ENCODE measurements at places on chromosomes 4 and X.

DNA sequence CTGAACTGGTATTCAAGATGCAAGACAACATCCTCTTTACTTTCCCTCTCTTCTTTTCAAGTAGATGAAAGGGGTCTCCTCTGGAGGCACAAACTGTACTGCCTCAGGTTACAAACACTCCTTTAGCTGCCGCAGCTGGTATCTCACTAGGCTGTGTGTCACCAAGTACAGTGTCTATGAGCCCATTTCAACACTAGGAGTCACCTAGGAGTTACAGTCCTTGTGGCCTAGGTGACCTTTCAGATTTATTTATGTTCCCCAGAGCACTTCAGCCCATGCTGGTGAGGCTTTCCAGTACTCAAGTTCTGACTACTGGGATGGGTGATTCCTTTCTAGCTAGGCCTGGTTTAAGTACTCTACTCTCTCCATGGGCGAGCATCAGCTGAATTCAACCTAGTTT, 32.4 kb upstream of the TMLHE start:
- DNase-seq: no peak

DNA sequence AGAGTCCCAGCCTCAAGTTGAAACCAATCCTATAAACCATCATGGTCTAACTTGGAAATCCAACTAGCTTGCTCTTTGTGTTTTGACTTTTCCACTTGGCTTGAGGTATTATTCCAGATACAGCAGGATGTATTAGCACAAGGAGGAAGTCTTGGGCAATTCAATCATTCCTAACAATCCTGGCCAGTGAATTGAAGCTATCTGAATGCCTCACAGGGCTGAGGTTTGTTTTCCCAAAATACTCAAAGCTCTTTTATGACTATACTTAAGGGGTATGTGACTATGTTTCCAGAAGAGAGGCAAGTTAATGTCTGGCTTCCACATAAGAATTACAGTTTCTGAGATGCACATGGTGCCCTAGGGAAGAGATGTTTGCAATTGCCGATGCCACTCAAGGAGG, 66.8 kb upstream of the SH3RF1 start:
- no peak for DNase-seq

GRCh38 chrX:85569686-85570085, 190.2 kb upstream of the POF1B start:
- DNase-seq: peak; percentile 38

GRCh38 chrX:120534413-120535205, 26.2 kb downstream of the CUL4B start:
- no peak for DNase-seq

DNA sequence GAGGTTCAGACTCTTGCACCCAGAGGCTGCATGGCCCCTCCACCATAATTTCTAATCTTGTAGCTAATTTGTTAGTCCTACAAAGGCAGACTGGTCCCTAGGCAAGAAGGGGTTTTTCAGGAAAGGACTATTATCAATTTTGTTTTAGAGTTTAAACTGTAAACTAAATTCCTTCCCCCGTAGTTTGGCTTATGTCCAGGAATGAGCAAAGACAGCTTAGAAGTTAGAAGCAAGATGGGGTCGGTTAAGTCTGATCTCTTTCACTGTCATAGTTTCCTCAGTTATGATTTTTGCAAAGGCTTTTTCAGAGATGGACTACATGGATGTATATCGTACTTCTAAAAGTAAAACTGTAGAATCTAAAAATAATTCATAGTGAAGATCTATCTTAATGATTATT, 258.1 kb upstream of the IL1RAPL1 start:
- no peak for DNase-seq

DNA sequence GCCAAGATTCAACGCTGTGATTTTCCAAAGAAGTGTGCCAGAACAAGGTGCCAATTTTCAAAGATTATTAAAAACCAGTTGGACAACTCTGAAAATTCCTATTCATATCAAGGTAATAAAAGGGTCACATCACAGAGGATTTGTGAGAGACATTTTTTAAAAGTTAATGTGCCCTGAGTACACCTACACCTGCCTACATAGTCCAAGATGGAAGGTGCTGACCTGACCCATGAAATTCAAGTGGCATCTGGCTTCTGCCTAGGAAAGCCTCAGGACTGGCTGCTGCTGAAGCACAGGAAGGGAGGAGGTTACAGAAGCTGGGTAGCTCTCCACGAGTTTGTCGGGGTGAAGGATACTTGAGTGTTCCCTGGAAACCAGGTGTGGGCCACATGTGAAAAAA, 11.4 kb upstream of the ARSJ start:
- no peak for DNase-seq

GRCh38 chrX:111431001-111431400, 19.0 kb upstream of the DCX start:
- peak; percentile 85 for DNase-seq

- DNase-seq: no peak
Observed at GRCh38 chr4:13766761-13767540, 139.4 kb upstream of the BOD1L1 start.

GRCh38 chrX:57607295-57608187, 15.7 kb downstream of the ZXDB start:
- no peak for DNase-seq

- no peak for DNase-seq
Observed at GRCh38 chrX:155313766-155314165, 20.6 kb downstream of the CLIC2 start.

GRCh38 chrX:1883772-1884171, 268.9 kb downstream of the ASMT start:
- DNase-seq: no peak

DNA sequence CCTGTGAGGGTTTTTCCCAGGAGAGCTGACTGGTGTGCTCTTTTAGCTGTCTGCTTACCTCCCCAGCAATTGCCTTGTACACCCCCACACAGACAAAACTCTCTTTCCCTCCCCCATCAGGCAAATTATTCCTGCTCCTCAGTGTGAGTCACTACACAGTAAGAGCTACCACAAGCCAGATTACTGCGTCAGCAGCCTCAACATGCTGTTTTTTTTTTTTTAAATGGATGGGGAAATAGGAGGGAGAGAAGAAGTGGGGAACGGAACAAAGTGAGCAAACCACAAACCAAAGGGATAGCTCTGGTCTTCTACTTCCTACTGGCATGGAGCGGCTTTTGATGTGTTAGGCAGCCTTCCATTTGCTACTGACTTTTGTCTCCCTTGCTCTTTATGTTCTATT, 107.5 kb upstream of the ACSL4 start:
- no peak for DNase-seq

DNA sequence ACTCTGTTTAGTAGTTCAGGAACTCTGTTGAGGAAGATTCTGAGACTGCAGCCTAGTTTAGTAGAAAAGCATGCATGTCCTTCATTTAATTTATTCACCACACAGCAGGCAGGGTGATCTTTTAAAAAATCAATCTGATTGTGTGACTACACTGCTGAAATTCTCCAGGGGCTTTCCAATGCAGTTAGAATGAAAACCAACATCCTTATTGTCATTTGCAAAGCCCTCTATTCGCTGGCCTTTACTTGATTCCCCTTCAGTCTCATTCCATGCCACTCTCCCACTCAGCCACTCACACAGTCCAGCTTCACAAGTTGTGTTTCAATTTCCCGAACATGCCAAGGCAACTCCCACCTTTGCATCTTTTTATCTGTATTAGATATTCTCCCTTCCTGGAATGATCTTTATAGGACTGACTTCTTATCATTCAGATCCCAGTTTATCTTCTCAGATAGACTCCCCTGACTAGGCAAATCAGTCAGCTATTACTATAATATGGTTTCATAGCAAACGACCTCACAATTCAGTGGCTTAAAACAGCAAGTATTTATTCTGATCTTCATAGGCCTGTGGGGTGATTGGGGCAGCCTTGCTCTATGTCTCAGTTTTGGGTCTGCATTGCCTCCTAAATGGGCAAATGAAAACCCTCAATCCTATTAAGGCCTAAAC, 21.3 kb upstream of the FTHL17 start:
- no peak for DNase-seq

DNA sequence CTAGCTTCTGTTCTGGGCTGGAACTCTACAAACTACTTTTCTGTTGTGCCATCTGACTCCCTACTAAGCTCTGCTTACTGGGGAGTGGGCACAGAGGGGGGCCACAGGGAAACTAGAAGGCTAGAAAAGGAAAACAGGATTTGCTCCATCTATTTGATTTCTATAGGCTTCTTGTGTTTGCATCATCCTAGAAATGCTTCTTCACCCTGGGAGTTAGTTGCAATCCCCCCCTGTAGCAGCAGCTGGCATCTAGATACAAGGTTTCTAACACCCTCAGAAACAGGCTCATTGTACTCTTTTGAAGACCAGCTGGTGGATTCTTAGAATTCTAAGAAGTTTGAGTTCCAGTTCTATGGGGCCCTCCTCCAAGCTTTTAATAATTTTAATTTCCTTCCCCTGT, 213.4 kb downstream of the TMA16 start:
- DNase-seq: no peak

DNA sequence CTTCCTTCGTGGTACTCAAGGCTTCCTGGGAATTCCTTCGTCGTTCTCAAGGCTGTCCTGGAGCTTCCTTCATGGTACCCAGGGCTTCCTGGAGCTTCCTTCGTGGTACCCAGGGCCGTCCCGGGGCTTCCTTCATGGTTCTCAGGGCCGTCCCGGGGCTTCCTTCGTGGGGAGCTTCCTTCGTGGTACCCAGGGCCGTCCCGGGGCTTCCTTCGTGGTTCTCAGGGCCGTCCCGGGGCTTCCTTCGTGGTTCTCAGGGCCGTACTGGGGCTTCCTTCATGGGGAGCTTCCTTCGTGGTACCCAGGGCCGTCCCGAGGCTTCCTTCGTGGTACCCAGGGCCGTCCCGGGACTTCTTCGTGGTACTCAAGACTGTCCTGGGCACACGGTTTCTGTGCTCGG, 339.6 kb upstream of the FAT1 start:
- no peak for DNase-seq

GRCh38 chrX:112967903-112968302, 127.3 kb upstream of the AMOT start:
- no peak for DNase-seq

GRCh38 chr4:122959441-122959840, 37.0 kb upstream of the NUDT6 start:
- no peak for DNase-seq

DNA sequence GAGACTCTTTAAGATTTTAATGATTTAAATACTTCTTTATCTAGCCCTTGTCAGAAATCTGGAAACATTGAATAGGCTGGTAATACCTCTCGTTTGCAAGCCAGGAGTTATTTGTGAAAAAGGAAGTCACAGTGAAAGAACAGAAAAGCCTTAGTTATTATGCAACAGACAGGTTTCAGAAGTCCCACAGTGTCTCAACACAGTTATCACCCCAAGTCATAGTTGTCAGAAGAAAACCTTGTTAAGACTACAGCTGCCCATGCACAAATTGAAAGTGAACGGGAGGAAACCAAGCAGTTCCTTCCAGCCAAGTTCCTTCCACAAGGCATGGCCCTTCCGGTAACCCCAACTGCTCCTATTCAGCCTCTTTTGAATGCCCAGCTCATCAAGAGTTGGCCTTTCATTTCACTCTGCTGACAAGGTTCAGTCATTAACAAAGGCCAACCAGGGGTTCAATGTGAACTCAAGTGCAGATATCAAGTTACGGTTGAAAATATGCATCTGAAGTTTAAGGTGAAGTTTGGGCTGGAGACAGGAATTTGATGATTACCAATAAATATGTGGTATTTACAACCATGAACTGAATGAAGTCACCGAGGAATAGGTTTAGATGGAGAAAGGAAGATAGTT, 15.6 kb downstream of the ALPK1 start:
- DNase-seq: no peak

DNA sequence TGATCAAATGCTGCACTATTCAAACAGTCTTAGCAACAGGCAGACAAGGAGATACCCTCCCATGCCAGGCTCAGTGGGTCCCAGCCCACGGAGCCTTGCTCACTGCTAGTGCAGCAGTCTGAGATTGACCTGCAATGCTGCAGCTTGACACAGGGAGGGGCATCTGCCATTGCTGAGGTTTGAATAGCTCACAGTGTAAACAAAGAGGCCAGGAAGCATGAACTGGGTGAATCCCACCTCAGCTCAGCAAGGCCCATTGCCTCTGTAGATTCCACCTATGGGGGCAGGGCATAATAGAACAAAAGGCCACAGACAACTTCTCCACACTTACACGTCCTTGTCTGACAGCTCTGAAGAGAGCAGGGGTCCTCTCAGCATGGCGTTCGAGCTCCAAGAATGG, 26.6 kb upstream of the ZXDB start:
- no peak for DNase-seq

DNA sequence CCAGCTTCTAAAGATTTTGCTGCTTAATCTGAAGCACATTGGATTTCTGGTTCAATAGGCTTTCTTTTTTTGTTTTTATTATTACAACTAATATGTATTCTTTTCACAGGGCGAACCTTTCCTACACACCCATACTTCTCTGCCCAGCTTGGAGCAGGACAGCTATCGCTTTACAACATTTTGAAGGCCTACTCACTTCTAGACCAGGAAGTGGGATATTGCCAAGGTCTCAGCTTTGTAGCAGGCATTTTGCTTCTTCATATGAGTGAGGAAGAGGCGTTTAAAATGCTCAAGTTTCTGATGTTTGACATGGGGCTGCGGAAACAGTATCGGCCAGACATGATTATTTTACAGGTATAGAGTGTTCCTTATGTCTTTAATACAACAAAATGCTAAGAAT, 155.4 kb downstream of the PTTG2 start:
- no peak for DNase-seq

DNA sequence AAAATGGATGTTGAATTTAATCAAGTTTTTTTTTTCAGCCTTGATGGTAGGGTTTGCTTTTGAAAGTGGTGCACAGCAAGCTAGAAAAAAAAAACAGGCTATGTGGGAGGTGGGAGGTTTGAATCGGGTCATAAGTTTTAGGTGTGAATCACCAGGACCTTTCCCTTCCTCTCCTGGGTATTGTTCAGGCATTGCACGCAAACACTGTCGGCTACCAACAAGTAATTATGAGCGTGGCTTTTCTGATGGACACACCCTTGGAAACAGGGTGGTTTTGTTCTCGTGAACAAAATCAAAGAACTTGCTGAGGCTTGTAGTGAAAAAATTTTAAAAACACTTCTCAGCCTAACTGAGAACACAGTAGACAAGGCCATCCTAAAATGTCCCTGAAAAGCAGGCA, 18.1 kb downstream of the PIR start:
- no peak for DNase-seq

- no peak for DNase-seq
Observed at GRCh38 chr4:26060286-26060685, 146.3 kb downstream of the SMIM20 start.

DNA sequence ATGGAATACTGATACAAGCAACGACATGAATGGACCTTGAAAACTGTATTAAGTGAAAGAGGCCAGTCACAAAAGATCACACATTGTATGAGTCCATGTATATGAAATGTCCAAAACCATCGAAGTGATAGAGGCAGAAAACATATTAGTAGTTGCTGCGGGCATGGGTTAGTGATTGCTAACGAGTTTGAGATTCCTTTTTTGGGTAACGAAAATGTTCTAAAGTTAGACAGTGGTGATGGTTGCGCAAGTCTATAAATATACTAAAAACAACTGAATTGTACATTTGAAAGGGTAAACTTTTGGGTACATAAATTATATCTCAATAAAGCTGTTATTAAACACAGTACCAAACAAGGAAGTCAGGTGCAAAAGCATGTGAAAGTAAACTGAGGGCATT, 234.5 kb downstream of the FBXW7 start:
- DNase-seq: no peak
